Adipocyte (in vitro differentiated cells): ENCODE measurements at places on chromosomes 2 and 18.
A peak's percentile ranks its signal among the peaks of the same experiment; 100 is the strongest.

GRCh38 chr18:8976606-8977005 lies 125.9 kb upstream of the NDUFV2 start:
- no peak for DNase-seq

- no peak for DNase-seq
Measured at GRCh38 chr2:71001981-71002570, 7.4 kb upstream of the TEX261 start.

DNA sequence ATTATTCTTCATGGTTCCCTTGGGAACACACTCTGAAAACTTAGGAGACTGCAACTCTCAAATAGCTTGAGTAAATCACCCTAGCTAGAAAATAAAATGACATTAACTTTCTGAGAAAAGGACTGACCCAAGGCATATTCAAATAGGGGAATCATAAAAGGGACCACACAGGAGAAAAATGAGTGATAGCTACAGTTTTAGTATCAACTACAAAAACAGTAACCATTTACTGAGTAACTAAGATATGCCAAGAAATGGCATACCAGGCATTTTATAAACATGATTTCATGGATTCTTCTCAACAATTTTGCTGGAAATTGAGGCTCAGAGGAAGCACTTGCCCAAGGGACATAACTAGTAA lies 84.5 kb downstream of the AFF3 start:
- DNase-seq, result peak; percentile 50

DNA sequence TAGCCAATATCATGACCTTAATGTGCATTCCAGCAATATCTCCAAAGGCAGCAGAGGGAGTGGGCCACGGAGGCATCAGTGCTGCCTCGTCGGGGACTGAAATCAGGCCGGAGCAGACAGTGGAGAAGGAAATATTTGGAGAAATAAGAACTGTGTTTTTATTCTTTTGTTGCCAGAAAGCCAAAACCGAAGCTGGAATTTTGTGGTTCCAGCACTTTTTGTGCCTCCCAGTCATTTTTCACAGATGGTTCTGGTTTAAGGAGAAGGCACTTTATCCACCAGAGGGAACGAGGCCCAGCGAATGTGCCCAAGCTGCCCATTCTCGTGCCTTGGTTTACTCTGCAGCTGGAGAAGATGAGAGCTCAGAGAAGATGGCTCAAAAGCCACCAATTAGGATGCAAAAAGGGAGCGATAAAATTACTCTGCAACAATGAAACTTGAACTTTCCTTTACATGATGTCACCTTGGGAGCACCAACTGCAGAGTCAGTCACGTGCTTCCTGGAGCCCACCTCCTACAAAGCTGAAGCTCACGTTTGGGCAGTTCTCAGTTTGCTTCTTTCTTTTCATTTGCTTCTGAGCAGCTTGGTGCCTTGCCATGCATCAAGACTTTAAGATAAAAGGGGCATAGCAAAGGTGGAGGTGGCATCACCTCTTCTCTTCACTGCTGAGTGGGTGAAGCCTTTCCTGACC lies 288.7 kb downstream of the LPIN1 start:
- peak; percentile 39 for DNase-seq

GRCh38 chr2:162506706-162507105 lies 162.8 kb downstream of the GCA start:
- DNase-seq, result no peak
